ENCODE measurements at places on chromosomes 1 and 21. TPM values are rescaled to one million over a fixed set of nuclear protein-coding genes. Genes with fewer than 3 reads are reported as not detected.

DNA sequence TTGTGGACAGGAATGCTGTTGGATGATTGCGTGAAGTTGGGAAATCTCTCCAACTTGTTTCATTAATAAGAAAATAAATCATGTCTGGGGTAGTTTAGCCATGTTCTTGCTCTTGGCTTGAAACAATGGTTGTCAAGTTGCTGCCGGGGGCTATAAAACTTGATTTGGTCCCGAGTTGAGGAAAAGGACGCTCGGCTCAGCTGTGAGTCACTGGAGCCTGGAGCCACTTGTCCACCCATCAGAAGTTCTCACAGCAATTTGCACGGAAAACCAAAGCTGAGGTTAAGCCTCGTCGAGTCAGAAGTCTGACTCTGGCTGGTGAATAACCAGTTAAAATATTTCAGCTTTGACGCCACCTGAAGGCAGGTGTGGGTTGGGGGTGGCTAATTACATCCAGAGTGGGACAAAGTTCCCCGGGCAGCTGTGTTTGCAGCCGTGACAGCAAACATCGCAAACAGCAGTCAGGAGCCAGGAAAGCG, 19.7 kb upstream of the RIPK4 start:
- no peak for DNase-seq

DNA sequence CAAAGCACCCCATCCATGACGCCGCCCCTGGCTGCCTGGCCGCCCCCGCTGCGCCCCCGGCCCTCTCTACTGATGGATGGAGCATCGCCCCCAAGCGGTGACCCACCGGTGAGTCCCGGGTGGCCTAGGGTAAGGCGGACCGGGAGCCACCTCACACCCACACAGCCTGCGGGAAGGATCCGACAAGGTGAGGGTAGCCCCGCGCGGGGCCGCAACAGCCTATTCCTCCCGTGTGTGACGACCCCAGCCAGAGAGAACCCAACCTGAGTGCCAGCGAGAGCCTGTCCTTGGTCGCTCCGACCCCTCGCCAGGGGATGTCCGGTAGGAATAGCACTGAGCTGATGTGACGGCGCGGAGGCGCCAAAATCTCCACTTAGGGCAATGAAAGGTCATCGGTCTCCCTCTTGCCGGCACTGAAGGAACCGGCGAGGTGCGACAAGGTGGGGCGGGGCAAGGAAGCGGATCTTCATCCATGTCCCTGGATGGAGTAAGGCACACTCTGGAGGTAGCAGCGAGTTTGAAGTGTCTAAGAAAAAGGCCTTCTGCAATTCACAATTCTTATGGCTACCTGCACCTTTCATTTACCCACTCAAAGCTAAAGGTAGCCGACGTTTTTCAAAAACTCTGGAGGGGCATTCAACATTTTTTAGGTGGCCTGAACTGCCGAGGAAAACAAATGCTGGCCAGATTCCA, 19.7 kb upstream of the CHIA start:
- DNase-seq = no peak

DNA sequence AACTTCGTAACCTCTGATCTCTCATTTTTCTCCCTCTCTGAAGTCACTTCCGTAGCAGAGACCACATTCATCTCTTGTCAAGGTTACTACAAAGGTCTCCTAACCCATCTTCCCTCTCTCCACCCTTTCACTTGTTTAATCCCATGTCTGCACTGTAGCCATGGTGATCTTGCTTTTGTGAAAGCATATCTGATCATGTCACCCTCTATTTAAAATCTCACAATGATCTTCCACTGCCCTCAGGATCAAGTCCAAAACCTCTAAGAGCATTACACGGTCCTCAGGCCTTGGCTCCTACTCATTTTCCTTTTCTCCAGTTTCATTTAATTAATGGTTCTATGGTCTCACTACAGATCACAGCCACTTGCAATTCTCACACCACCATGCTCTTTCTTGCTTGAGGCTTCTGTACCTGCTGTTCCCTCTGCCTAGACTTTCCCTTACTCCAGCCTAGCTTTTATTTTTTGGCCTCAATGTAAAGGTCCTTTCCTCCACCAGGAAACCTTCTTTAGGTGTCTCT, 12.1 kb downstream of the ARHGEF11 start:
- DNase-seq = no peak

- DNase-seq = no peak
Observed at GRCh38 chr1:26154750-26155149, 4.1 kb upstream of the FAM110D start.

DNA sequence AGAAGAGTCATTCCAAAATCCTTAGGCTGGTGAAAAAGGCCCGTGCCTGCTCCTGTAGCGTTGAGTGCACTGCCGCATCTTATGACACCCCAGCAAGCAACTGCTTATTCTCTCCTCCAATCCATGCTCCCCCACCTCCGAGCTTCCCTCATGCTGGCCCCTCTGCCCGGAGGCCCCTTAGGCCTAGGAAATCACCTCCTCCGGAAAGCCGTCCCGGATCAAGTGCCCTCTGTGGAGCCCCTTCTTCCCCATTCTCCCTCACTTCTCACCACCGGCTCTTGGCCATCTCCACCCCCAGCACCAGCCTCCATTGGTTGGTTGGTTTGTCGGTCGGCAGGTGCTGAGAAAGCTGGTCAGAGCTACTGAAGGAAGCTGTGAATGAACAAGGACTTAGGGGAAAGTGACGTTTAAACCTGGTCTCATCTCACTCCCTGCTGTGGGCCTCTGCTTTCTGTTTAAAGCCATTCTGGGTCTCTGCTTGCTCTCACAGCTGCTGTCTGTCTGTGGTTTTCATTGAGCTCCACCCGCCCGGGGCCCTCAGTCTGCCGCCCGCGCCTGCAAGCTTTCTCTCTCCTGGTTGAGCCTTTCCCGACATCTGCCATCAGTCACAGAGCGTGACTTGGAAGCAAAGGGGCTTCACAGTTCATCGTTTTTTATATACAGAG, 122.2 kb downstream of the KCNN3 start:
- no peak for DNase-seq

DNA sequence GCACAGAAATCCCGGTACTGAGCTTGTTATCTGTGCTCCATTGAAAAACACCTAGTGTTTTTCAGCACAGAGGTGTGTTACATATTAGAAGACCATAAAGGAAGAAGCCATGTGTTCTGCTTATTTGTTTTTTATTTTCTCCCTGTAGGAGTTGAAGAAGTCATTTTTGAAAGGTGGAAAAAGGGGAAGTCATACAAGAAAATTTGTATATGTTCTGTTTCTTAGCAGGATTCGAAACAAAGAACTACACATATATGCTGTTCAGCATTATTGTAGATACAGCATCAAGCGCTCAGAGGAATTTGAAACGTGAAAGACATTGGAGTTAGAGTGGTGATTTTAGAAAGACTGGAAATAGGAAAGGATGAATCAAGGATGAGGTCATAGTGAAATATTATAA, 345.3 kb upstream of the ADGRL2 start:
- no peak for DNase-seq

Gene CASP9
- total RNA-seq = 10.8 TPM
